ENCODE measurements at places on chromosomes 2 and 18.

- no peak for DNase-seq
These were observed 1269.9 kb upstream of the GYPC start for GRCh38 chr2:125386074-125386473.

DNA sequence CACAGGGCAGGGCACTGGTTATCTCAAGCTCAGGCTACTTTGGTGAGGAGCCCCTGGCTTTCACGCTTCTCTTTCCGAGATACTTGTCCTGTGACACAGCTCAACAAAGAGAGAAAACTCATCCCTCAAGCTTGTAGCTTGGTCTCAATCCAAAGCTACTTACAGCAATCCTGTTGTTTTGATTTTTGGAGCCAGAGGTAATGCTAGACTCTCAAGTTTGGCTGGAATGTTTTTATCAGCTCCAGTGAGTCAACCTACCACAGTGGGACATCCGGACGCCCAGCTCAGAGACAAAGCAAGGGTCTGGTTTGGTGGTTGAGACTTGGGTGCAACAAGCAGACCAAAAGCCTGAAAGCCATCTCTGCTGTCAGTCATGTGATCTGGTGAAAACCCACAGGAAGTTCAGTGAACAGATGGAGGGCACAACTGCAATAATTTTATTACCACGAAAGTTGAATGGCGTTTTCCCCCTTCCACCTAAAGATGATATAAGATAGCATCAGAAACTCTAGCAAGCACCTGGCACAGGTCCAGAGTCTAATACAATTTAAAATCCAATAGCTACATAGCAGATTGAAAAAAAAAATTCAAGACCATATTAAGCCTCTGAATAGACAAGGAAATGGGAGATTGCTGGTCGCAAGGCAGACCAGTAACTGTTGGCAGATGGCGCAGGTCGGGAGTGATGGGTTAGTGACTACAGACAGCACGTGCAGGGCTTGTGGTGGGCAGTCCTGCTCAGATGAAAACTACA is 102.3 kb upstream of the SMAD7 start:
- peak; percentile 9 for DNase-seq

DNA sequence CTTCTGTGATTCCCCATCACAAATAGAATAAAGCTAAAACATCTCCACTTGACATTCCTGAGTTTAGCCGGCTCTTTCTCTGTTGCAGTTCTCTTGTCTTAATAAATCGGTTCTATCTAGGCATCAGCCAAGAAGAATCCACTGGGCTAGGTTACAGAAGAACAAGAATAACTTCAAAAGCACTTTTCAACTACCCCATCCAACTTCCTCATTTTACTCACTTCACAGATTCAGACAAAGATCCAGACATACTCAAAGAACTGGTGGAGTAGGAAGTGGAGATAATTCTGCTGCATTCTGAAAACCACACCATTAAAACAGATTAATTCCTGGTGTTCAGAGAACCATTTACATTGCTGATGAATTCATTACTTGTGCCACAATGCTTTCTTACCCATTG is 9.6 kb upstream of the ALPK2 start:
- DNase-seq: no peak

GRCh38 chr2:240707043-240707756 is 15.5 kb downstream of the AQP12A start:
- no peak for DNase-seq

DNA sequence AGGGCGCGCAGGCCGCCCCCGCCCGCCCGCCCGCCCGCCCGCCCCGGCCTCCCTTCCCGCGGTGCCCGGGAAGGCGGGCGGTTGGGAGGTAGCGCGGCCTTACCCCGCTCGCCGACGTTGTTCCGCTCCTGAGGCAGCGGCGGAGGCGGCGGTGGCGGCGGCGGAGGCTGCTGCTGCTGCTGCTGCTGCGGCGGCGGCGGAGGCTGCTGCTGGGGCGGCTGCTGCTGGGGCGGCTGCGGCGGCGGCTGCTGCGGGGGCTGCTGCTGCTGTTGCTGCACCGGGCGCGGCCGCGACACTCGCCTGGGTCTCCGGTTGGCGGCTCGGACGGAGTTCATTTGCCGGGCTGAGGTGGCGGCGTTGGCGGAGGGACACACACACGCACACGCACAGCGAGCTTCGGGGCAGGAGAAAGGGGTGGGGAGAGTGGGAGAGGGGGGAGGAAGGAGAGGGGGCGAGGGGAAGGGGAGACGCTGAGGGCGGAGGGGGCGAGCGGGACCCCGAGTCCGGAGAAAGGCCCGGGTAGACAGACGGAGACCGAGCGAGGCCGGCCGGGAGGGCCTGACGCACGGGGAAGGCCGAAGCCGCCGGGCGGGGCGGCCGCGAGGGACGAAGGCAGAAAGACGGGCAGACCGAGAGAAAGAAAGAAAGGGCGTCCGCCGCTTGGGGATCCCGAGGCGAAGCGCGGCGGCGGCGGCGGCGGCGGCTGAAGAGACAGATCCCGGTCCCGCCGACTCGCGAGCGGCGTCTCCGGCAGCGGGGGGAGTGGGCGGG is 727 bp downstream of the FBXO11 start:
- peak; percentile 50 for DNase-seq

- no peak for DNase-seq
These were observed 324.5 kb upstream of the THUMPD2 start for GRCh38 chr2:40103590-40103989.

DNA sequence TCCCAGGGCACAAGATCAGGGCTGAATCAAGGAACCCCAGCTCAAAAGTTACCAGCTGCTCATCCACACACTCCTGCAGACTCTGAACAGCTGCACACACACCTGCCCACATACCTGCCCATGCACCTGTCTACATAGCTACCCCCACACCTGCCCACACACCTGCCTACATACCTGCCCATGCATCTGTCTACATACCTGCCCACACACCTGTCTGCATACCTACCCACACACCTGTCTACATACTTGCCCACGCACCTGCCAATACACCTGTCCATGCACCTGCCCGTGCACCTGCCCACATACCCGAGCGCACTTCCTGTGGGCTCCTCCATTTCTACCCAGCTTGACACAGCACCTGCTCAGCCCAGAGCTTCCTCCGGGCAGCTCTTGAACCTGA is 122.8 kb upstream of the AGAP1 start:
- DNase-seq: no peak

GRCh38 chr2:240687741-240688552 is 3.7 kb upstream of the AQP12A start:
- DNase-seq: no peak

DNA sequence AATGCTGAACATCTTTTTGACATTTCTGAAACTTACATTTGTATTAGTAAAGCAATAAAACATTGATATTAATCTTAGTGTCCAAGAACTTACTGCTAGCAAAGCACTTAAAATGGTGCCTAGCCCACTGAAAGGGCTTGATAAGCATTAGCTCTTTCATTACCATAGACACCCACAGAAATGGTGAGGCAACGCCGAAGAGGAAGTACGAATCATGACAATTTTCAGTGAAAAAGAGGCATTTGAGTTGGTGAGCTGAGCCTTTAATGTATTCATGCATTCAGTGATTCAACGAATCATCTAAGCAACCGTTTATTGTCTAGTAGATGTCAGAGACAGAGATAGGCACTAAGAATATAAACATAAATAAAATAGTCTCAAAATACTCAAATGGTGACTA is 101.1 kb downstream of the PIGN start:
- no peak for DNase-seq

DNA sequence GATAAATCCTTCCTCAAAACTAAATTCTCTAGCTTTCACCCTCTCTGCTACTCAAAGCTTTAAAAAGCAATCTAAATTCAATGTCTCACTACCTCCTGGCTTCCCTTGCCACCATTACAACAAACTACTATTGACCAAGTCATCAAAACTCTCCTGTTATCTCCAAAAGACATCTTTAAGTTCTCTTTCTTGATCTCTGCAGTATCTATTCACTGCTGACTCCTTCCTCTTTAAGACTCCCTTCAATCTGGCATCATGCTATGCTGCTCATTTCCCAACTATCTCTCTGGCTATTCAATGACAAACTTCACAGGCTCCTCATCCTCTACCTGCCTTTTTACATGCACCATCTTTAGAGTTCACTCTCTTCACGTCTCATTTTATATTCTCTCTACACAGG is 5.9 kb downstream of the PPP3R1 start:
- DNase-seq: no peak

- DNase-seq: peak; percentile 15
These were observed 2.4 kb upstream of the RBM45 start for GRCh38 chr2:178109813-178110212.

DNA sequence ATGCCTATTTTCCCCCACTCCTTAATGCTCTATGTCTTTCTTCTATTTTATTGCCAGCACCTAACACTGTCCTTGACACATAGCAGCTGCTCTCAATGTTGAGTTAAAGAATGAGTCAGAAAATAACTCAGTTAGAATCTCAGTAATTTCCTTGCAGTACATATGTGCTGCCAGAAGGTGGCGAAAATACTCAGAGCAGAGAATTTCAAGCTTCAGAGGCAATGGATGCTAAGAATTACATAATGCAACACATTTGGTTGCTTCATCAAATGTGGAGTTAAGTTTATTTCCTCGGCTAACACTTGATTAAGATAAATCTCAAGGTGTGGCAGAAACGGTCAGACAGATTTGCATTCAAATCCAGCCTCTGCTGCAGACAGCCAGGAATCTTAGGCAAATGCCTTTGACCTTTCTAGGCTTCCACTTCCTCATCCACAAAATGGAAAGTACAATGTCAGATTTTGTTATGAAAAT is 105.6 kb downstream of the VSNL1 start:
- no peak for DNase-seq

DNA sequence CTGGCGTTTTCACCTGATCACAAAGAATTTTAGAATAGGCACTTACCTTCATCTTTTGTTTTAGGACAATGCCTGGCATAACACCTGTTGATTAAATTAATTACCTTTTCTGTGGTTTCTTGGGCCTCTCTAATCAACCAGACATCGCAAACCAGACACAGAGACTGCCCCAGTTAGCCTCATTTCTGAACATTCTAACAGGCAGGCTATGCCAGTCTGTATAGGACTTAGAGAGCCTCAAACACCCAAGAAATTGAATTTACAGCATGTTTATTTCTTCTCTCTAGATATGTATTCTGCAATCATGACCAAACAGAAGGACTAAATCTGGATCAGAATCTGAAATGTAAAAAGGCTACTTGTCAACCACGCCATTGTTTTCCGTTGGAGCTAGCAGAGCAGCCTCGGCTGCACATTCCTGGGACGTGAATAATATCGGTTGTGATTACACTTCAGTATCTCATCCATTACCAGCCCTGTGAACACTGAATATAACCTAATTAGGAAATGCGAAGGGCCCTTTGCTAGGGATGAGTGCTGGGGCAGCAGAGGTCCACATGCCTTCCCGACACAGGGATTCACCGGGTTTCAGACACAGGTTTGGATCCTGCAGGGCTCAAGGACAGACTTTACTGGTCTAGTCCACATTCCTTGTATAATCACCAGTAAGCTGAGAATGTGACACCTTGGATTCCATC is 17.5 kb upstream of the CDC42EP3 start:
- no peak for DNase-seq

DNA sequence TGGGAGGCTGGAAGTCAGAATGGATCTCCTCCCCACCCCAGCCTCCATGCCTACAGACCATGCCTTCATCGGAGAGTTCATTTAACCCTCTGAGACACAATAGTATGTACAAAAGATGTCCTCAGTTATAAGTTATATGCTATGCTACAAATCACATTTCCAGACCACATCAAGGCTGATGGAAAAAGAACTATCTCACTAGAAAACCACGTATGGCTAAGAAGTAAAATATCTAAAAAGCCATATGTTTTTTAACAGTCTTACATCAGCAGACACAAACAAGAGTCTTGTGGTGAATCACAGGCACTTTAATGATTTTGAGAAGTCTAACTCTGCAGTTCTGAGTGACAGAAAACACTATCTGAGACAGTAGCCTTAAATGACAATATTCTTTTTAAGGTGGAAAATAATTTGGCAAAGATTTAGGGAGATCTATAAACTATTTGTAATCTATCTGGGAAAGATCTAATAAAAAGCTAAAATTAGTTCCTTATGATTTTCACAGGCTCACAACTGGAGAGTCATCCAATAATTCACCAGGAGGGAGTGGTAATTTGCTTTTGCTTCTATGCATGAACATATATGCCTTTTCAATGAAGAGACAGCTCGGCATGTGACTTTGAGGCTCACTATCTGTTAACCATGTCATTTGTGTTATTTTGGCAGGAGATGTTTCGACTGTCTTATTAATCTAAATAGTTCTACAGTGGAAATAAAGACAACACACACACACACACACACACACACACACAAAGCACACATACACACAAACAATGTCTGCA is 197.5 kb downstream of the IRS1 start:
- no peak for DNase-seq

DNA sequence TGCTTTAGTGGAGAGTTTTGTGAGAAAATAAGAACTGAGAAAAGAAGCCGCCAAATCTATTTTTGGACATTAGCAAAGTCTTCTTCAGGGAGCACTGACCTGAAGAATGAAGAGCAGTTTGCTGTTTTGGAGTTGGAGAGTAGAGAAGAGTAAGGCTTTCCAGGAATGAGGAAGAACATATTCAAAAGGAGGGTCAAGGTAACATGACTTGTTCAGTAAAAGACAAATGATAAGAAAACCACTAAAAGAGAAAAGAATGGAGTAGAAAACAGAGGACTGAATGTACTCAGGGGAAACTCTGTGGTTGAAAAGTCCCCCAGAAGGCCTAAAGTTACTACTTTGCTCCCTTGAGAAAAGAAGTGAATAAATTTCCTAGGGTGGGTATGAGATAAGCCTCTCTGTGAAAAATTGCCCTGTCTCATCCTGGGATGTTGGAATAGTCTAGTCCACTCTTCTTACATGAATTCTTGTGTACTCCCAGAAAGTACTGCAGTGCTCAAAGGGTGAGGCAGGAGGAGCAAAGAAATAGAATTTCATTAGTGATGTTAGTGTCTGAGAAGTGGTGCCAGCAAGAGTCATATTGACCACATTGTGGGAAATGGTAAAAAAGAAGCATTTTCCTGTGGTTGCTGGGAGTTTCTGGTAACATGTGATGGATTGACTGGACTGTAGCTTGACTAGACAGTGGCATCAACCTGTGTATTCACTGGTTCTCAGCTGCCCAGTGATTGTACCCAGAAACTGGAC is 27.8 kb downstream of the MBD5 start:
- no peak for DNase-seq

- DNase-seq: no peak
These were observed 849.9 kb downstream of the RNF144A start for GRCh38 chr2:7766978-7767565.

DNA sequence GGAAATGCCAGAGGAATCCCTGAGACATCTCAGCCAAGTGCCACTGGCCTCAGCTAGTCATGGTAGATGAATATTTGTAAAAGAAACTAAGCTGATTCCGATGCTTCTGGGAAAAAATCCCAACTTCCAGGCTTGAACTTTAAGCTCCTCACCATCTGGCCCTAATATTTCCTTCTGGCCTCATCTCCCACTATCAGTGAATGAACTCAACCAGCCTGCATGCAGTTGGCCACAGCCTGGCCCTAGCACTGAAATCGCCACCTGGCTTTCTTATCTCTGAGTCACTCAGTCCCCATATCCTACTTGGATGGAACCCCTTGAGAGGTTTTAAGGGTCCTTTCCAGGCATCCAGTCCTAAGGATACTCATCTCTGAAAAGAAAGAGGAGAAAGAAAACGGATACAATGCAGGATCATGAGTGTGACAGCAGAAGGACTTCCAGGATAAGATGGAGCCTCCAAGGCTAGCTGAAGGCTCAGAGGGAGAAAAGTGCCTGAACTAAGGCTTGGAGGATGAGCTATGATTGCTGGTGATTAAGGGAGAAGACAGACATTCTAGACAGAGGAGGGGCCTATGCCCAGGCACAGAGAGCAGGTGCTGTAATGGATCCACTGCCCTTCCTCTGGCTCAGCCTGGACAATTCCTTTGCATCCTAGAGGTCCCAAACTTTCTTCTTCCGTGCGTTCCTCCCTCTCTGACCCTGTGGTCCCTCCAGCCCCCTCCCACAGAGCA is 141.5 kb upstream of the MYCN start:
- no peak for DNase-seq

- DNase-seq: no peak
These were observed 840.3 kb upstream of the ZEB2 start for GRCh38 chr2:145360129-145360790.
